ENCODE measurements at places on chromosomes 6 and 20. TPM values are rescaled to one million over a fixed set of nuclear protein-coding genes. Genes with fewer than 3 reads are reported as not detected.

Gene SEMG1
- not detected for total RNA-seq

Gene ZC3H12D
- total RNA-seq: 1.6 TPM

Gene BMP2
- total RNA-seq: 25.5 TPM

Gene GRIK2
- 16.2 TPM for total RNA-seq

Gene TRIM15
- not detected for total RNA-seq

Gene SNX9
- total RNA-seq: 69.2 TPM

Gene PAQR8
- 12.6 TPM for total RNA-seq

Gene SMOC2
- total RNA-seq: 74.7 TPM

Gene BMP7
- total RNA-seq: 11.7 TPM

Gene CRISP3
- total RNA-seq: not detected

Gene PIM1
- 6.1 TPM for total RNA-seq

Gene RGS19
- total RNA-seq: 26.9 TPM

Gene SIRPB2
- 3.9 TPM for total RNA-seq

Gene RAET1L
- not detected for total RNA-seq

Gene LTB
- not detected for total RNA-seq

Gene LY86
- total RNA-seq: 8.3 TPM

DNA sequence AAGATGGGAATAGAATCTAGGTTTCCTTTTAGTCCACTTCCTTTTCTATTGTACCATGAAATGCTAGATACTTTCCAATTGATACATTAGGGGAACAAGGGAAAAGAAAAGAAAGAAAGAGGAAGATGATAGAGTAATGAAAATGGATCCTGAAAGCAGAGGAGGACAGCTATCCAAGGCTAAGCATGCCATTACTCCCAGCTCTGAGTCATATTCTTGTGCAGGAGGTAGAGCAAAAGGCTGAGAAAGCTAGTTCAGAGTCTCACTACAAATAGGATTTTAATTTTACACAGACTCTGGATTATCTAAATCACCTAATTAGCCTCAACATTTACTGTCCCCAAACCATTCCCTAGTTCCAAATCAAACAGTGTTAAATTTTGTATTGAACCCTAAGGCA is 23.6 kb downstream of the RWDD2A start:
- no peak overlapping the region for H3K27ac ChIP-seq
- H3K27me3 ChIP-seq: no peaks in the 10 kb centered on the region
- no peak overlapping the region for H3K4me3 ChIP-seq
- DNase-seq: no peak
- no peaks in the 10 kb centered on the region for H3K36me3 ChIP-seq

DNA sequence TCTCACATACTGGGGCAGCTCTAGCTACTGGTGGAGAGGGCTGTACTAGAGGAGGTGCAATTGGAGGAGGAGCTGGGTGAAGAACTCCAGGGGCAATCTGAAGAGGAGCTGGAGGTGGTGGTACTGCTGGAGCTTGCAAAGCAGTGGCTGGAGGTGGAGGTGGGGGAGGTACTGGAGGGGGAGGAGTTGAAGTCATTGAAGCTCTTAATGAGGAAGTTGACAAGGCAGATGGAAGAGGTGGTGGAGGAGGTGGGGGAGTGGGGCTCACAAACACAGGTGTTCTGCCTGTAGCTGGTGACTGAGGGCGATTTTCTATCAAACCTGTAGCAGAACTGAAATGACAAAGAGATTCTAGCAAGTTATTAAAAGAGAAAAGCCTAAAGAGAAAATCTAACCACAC is 77.6 kb downstream of the WASF1 start:
- H3K4me3 ChIP-seq: no peak overlapping the region
- no peak for DNase-seq
- peaks cover 26% of the 10 kb centered on the region for H3K36me3 ChIP-seq
- H3K27me3 ChIP-seq: no peaks in the 10 kb centered on the region
- peaks cover 12% of the 10 kb centered on the region for H3K4me1 ChIP-seq

GRCh38 chr6:131924881-131925474 is 26.2 kb downstream of the CCN2 start:
- no peak overlapping the region for H3K4me3 ChIP-seq
- H3K36me3 ChIP-seq: no peaks in the 10 kb centered on the region
- H3K4me1 ChIP-seq: no peaks in the 10 kb centered on the region

GRCh38 chr20:62679978-62680589 is 28.6 kb upstream of the NTSR1 start:
- no peak overlapping the region for H3K4me3 ChIP-seq
- H3K27ac ChIP-seq: no peak overlapping the region
- H3K4me1 ChIP-seq: no peaks in the 10 kb centered on the region

- no peaks in the 10 kb centered on the region for H3K36me3 ChIP-seq
- no peak for DNase-seq
- H3K4me3 ChIP-seq: no peak overlapping the region
- H3K27ac ChIP-seq: peak overlapping the region; percentile 69
- no peaks in the 10 kb centered on the region for H3K27me3 ChIP-seq
Measured at GRCh38 chr20:59121714-59122565, 41.7 kb upstream of the ZNF831 start.

DNA sequence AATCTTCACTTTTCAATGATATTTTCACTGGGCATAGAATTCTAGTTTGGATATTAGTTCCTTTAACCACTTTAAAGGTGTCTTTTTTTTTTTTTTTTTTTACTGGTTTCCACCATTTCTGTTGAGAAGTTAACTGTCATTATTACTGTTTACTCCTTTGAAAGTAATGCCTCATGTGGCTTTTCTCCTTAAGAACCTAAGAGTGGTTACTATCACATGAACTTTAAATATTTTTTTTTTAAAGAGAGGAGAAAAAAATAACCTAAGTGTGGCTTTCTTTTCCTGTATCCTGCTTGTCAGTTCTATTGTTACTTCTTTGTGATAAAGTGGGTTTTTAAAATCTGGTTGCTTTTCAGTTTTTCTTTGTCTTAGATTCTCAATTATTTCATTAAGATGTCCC is 229.5 kb downstream of the CDH26 start:
- no peaks in the 10 kb centered on the region for H3K4me1 ChIP-seq
- peaks cover 6% of the 10 kb centered on the region for H3K36me3 ChIP-seq
- H3K27ac ChIP-seq: no peak overlapping the region
- H3K27me3 ChIP-seq: no peaks in the 10 kb centered on the region

DNA sequence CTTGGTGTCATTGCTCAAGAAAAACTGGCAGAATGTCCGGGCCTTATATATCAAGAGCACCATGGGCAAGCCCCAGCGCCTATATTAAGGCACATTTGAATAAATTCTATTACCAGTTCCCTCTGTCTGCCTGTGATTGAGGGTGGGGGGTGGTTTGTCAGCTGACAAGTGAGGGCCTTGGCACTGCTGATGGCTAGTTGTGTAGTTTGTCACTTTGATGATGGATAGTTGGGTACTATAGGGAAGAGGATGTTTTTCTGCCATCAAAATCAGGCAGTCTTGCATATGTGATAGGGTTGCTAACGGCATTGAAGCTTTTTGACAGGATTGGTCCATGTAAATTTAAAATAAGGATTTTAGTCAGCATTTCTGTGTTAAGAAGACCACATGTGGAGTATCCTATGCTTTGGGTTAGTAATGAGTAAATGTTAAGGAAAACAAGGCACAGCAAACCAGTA is 2.5 kb downstream of the RPL10A start:
- no peaks in the 10 kb centered on the region for H3K27me3 ChIP-seq
- H3K4me3 ChIP-seq: no peak overlapping the region
- no peak for DNase-seq
- H3K27ac ChIP-seq: peak overlapping the region; percentile 8

DNA sequence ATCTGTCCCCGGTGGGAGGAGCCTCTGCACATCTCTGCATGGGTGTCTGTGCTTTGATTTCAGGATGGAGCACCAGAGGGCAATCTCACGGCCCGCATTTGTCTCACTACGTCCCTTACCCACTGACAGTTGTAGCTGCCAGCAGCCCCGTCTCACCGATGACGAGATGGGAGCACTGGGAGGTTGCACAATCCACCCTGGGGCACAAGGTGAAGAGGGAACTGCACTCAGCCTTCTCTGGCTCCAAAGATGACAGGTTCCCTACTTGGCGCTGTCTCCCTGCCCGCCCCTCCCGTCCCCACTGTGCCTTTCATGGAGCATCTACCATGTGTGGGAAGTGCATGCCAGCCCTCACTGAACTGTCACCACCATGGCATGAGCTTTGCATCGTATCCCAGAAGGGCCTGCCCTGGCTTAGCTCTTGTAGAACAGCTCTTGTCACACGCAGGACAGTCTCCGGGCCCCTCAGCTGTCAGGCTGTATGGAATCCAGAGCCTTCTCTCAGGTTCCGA is 99.9 kb upstream of the PMEPA1 start:
- no peak for DNase-seq
- H3K27me3 ChIP-seq: no peaks in the 10 kb centered on the region
- H3K4me3 ChIP-seq: no peak overlapping the region
- no peak overlapping the region for H3K27ac ChIP-seq
- H3K4me1 ChIP-seq: no peaks in the 10 kb centered on the region
- no peaks in the 10 kb centered on the region for H3K36me3 ChIP-seq

GRCh38 chr6:90169374-90169773 is 127.3 kb downstream of the BACH2 start:
- H3K4me1 ChIP-seq: no peaks in the 10 kb centered on the region
- H3K4me3 ChIP-seq: no peak overlapping the region
- H3K36me3 ChIP-seq: no peaks in the 10 kb centered on the region
- H3K27ac ChIP-seq: no peak overlapping the region
- no peak for DNase-seq
- no peaks in the 10 kb centered on the region for H3K27me3 ChIP-seq

- no peak for DNase-seq
- no peaks in the 10 kb centered on the region for H3K36me3 ChIP-seq
- H3K27ac ChIP-seq: no peak overlapping the region
- H3K4me3 ChIP-seq: no peak overlapping the region
- no peaks in the 10 kb centered on the region for H3K4me1 ChIP-seq
Measured at GRCh38 chr20:17461941-17462340, 69.2 kb downstream of the BFSP1 start.

- H3K4me3 ChIP-seq: no peak overlapping the region
- no peaks in the 10 kb centered on the region for H3K4me1 ChIP-seq
- H3K27ac ChIP-seq: no peak overlapping the region
- H3K27me3 ChIP-seq: no peaks in the 10 kb centered on the region
Measured at GRCh38 chr6:37298958-37299357, 41.0 kb upstream of the TMEM217 start.

GRCh38 chr6:37236921-37237320 is 20.7 kb upstream of the TBC1D22B start:
- no peaks in the 10 kb centered on the region for H3K4me1 ChIP-seq
- H3K36me3 ChIP-seq: no peaks in the 10 kb centered on the region
- no peaks in the 10 kb centered on the region for H3K27me3 ChIP-seq
- no peak for DNase-seq

DNA sequence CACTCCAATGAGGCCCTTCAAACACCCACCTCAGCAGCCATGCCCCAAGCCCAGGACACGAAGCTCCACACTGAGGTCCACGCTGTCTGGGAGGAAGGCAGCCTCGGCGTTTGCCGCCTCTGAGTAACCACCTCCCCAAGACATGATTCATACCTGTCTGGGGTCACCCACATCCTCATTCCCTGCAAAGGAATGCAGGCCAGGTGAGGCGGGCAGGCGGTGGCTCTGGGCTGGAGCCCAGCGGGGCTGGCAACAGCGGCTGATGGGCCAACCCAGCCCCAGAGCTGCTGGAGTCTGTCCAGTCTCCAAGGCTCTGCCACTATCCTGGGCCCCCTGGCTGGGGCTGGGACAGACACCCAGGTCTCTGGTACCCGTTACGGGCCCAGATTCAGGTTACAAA is 14.8 kb downstream of the PMEPA1 start:
- no peaks in the 10 kb centered on the region for H3K36me3 ChIP-seq
- no peak overlapping the region for H3K4me3 ChIP-seq
- no peak overlapping the region for H3K27ac ChIP-seq
- peaks cover 80% of the 10 kb centered on the region for H3K4me1 ChIP-seq
- no peaks in the 10 kb centered on the region for H3K27me3 ChIP-seq
- no peak for DNase-seq

- H3K27ac ChIP-seq: no peak overlapping the region
- peaks cover 4% of the 10 kb centered on the region for H3K4me1 ChIP-seq
- no peaks in the 10 kb centered on the region for H3K27me3 ChIP-seq
Measured at GRCh38 chr6:68653074-68653705, 18.1 kb downstream of the ADGRB3 start.

- H3K36me3 ChIP-seq: no peaks in the 10 kb centered on the region
- no peak overlapping the region for H3K4me3 ChIP-seq
- no peak for DNase-seq
- H3K27ac ChIP-seq: peak overlapping the region; percentile 83
- H3K27me3 ChIP-seq: no peaks in the 10 kb centered on the region
- H3K4me1 ChIP-seq: peaks cover 11% of the 10 kb centered on the region
Measured at GRCh38 chr6:108896111-108896661, 48.0 kb downstream of the ARMC2 start.

DNA sequence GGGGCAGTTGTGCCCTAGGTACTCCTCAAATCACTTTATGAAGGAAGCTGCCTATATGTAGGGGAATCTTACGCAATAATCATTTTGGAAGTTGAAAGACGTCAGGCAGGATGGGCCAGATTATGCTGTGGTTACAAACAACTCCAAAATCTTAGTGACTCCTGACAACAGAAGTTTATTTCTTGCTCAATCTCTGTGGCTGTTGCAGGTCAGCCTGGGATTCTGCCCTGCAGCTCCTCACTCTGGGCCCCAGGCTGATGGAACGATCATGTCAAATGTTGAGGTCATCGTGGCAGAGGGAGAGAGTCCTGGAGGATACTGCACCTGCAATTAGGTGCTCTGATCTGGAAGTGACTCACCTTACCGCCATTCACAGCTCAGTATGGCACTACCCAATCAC is 88.4 kb downstream of the ZDHHC14 start:
- no peak overlapping the region for H3K27ac ChIP-seq
- no peaks in the 10 kb centered on the region for H3K36me3 ChIP-seq
- DNase-seq: no peak

GRCh38 chr20:56929606-56930005 is 300.5 kb downstream of the TFAP2C start:
- H3K27ac ChIP-seq: no peak overlapping the region
- no peak for DNase-seq
- no peak overlapping the region for H3K4me3 ChIP-seq
- H3K27me3 ChIP-seq: peaks cover 59% of the 10 kb centered on the region
- no peaks in the 10 kb centered on the region for H3K4me1 ChIP-seq

DNA sequence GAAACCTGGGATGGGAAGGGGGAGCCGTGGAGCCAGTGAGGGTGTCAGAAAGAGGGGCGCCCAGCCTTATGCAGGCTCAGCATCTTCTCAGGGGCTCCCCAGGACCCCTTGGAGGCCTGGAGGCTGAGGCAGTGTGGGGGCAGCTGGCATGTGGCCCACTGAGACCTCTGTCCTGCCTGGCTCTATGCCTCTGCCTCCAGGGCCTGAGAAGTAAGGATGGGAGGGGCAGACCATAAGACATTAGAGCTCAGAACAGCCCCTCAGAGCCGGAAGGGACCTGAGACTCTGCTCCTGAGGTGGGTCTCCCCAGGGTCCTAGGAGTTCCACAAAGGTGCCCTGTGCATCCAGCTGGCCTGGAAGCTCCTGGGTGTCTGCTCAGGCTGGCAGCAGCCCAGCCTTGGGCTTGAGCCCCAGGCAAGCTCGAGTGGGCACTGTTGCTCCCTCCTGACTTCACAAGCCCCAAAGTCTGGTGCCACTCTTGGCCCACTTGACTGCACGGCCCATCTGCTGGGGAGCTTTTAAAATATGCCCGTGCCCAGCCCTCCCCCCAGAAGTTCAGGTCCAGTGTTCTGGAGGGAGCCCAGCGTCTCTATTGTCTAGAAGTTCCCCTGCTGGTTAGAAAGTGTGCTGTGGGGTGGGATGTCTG is 126.8 kb downstream of the GRM4 start:
- DNase-seq: no peak
- no peak overlapping the region for H3K4me3 ChIP-seq
- H3K27ac ChIP-seq: no peak overlapping the region
- no peaks in the 10 kb centered on the region for H3K36me3 ChIP-seq
- no peaks in the 10 kb centered on the region for H3K27me3 ChIP-seq

GRCh38 chr20:63568986-63569949 is 4.8 kb downstream of the HELZ2 start:
- H3K4me3 ChIP-seq: no peak overlapping the region
- H3K27me3 ChIP-seq: no peaks in the 10 kb centered on the region
- no peak for DNase-seq
